ENCODE measurements at places on chromosomes 2 and 18. TPM values are rescaled to one million over a fixed set of nuclear protein-coding genes. Genes with fewer than 3 reads are reported as not detected.

GRCh38 chr18:43022874-43023273 is 92.6 kb downstream of the RIT2 start:
- no peak overlapping the region for H3K4me3 ChIP-seq
- no peaks in the 10 kb centered on the region for H3K4me1 ChIP-seq
- no peak for DNase-seq
- no peaks in the 10 kb centered on the region for H3K27me3 ChIP-seq

DNA sequence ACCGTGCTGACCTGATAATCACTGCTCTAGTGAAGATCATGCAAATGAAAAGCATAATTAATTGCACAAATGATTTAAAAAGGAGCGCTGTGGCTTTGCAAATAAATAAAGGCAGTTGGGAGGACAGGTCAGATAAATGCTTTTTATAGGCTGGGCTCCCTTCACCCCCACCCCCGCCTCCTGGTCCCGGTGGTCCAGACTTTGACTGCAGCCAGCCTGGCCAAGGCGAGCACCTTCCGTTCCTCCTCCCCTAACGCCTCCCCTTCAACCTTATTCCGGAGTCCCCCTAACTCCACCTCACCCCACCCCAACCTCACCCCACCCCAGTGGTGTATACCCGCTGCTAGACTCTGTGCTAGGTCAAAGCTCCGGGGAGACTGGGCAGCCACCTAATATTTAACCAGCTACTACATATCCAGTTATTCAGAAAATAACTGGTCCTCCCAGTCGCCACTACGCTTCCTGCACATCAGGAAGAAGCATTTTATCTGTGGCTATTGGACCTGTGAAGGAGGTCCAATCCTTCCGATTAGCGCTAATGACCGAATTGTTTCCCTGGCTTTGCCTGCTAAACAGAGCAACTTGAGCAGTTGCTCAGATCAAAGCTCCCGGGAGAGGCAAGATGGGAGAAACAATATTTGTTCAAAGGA is 3.7 kb upstream of the SP9 start:
- peaks cover 21% of the 10 kb centered on the region for H3K4me1 ChIP-seq
- H3K4me3 ChIP-seq: no peak overlapping the region
- H3K36me3 ChIP-seq: no peaks in the 10 kb centered on the region
- H3K27me3 ChIP-seq: peaks cover 7% of the 10 kb centered on the region
- no peak for DNase-seq

DNA sequence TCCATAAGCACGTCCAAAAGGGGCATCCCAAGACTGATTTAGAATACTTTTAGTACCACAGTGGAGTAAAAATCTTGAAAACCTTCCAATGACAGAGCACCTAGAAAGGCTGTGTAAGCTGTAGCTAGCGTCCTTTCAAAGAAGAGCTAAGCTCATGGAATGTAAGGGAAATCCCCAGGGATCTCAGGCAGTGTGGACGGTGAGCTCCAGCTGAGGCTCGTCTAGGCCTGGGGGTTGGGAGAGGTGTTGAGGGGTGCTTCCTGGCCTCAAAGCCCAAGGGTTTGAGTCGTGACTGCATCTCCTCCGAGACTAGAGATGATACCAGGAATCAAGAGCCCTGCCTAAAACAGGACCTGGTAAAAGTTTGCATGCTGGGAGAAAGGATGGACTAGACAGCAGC is 7.6 kb downstream of the CTIF start:
- H3K27me3 ChIP-seq: no peaks in the 10 kb centered on the region
- DNase-seq: no peak
- H3K36me3 ChIP-seq: no peaks in the 10 kb centered on the region

GRCh38 chr2:230828272-230828961 is 36.3 kb upstream of the ITM2C start:
- H3K27me3 ChIP-seq: no peaks in the 10 kb centered on the region
- peaks cover 4% of the 10 kb centered on the region for H3K4me1 ChIP-seq
- no peak overlapping the region for H3K27ac ChIP-seq
- H3K36me3 ChIP-seq: no peaks in the 10 kb centered on the region

DNA sequence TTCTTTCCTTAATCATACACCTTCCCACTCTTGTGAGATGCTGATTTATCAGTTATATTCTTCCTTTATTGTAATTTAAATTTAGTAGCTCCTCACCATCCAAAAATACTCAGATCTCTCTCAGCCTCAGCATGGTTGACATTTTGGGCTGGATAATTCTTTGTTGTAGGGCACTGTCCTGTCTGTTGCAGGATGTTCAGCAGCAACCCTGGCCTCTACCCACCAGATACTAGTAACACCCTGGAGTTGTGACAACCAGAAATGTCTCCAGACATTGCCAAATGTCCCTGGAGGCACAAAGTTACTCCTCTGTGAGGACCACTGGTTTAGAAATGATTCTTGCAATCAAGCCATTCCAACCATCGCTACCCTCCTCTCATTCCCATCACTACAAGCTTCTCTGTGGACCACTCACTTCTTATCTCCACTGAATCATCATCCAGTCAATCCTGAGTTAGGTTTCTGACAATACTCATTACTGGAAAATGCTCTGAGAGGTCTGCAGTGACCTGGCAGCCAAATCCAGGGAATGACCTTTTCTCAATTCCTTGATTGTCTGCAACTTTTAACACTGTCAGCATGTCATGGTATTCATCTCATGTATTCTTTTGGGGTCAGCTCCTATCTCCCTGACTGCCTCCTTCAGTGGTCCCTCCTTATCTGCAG is 43.3 kb downstream of the OSBPL6 start:
- H3K4me3 ChIP-seq: no peak overlapping the region
- H3K36me3 ChIP-seq: no peaks in the 10 kb centered on the region
- H3K27me3 ChIP-seq: no peaks in the 10 kb centered on the region
- no peak overlapping the region for H3K27ac ChIP-seq
- H3K4me1 ChIP-seq: peaks cover 5% of the 10 kb centered on the region
- DNase-seq: no peak

DNA sequence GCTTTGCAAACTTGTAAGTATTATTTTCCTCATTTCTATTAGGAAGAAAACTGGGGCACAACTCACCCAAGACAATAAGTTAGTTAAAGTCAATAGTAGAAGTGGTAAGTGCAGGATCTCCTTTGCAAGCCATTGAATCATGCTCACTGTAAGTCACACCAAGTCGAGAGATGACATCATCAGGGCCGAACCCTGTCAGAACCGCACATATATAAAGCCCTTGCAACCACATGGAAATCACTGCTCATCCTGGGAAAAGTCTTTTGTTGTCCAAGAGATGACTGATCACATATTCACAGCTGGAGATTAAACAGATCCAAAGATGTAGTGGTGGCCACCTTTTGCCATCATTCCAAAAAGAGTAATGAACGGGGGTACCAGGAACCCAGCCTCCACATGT is 484.8 kb upstream of the ID2 start:
- no peak for DNase-seq
- no peaks in the 10 kb centered on the region for H3K4me1 ChIP-seq
- H3K27me3 ChIP-seq: no peaks in the 10 kb centered on the region
- no peaks in the 10 kb centered on the region for H3K36me3 ChIP-seq

DNA sequence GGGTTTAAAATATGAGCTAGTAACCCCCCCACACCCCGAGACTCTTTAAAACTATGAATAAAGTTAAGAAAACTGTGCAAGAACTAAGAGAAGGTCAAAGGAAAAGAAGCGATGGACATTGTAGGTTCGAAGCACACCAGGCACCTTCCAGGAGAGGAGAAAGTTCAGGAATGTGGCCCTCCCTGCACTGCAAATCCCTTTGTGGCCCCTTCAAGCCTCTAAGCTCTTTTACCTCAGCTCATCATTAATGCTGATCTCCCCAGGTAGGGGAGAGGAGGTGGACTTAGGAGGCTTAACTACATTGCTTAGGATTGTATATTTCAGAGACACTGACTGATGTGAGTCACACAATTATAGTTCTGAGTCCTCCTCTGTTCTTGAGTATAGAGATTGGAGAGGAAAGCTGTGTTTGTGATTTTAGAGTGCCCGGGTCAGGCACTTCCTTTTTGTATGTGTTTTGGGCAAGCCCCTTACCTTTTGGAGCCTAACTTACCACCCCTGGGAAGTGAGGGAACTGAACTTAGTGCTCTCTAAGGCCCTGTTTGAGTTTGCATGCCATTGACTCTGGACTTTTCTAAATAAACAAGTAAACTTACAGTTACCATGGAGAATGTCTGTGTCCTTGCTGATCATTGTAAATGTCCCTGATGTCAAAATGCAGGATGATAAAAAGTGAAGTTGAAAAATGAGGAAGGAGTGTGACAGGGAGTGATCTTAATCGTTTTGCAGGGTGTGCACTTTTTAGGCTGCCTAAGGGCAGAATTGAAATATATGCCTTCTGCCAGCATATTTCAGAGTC is 140.8 kb upstream of the ZEB2 start:
- no peak for DNase-seq
- H3K4me3 ChIP-seq: no peak overlapping the region
- H3K36me3 ChIP-seq: no peaks in the 10 kb centered on the region
- H3K4me1 ChIP-seq: no peaks in the 10 kb centered on the region
- no peak overlapping the region for H3K27ac ChIP-seq

DNA sequence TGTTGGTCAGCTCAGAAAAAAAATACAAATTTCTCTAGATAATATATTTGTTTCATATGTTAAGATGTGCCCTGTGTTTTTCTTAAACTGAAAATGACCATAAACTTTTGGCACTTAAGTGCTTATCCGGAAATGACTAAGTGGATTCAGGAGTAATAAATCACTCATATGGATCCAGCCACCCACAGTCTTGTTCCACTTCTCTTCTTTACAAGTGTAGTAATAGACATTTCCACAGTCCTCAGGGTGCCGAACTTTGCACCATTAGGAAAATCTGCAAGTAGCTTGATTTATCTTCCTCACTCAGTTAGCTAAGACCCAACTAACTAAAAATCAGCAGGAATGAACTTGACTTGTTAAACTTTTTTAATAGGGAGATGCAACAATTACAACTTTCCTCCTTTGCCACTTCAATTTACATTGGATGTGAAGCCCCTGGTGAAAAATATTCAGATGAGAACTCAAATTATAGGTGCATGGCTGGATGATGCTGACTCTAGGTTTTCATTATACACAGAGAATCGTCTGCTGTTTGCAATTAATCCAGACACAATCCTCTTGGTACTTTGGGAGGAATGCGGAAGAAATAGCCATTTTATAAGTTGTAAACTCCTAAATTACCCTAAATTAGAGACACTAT is 322.5 kb downstream of the ARHGAP15 start:
- no peak overlapping the region for H3K4me3 ChIP-seq
- H3K27me3 ChIP-seq: no peaks in the 10 kb centered on the region
- H3K27ac ChIP-seq: no peak overlapping the region

GRCh38 chr2:157469726-157470125 is 25.8 kb upstream of the CYTIP start:
- no peaks in the 10 kb centered on the region for H3K4me1 ChIP-seq
- H3K4me3 ChIP-seq: no peak overlapping the region
- H3K36me3 ChIP-seq: no peaks in the 10 kb centered on the region
- H3K27ac ChIP-seq: no peak overlapping the region
- H3K27me3 ChIP-seq: no peaks in the 10 kb centered on the region
- DNase-seq: no peak

DNA sequence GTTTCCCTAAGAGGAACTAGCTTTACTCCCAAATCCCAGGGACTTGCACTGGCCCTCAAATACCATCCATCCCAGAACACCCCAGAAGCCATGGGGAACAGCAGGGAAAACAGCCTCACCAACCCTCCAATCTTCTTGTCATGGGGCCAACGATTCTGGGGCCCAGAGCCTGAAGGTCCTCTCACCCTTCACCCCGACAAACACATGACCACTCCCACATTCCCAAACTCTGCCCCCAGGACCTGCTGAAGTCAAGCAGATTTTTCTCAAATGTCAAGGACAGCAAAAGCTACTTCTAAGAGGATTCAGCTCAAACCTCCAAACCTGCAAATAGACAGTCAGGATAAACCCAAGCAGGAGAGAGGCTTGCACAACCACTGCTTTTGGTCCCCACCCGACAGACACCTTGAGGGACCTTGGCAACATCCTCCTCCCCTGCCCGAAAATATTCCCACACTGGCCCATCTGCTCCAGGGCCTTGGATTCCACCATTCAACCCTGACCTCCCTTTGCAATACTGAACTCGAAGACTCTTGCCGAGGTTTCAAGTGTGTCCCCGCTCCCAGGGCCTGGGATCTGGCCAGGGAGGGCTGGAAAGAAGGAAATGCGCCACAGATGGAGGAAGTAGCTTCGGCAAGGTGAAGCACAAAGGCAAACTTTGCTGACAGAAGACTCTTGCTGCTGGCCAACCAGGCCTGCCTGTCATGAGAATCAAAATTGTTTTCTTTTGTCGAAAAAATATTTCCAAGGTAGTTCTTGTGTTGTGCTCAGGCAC is 143.3 kb downstream of the ZFP36L2 start:
- H3K36me3 ChIP-seq: no peaks in the 10 kb centered on the region
- peaks cover 57% of the 10 kb centered on the region for H3K4me1 ChIP-seq
- H3K27ac ChIP-seq: peak overlapping the region; percentile 93
- no peaks in the 10 kb centered on the region for H3K27me3 ChIP-seq
- DNase-seq: peak; percentile 31
- no peak overlapping the region for H3K4me3 ChIP-seq

DNA sequence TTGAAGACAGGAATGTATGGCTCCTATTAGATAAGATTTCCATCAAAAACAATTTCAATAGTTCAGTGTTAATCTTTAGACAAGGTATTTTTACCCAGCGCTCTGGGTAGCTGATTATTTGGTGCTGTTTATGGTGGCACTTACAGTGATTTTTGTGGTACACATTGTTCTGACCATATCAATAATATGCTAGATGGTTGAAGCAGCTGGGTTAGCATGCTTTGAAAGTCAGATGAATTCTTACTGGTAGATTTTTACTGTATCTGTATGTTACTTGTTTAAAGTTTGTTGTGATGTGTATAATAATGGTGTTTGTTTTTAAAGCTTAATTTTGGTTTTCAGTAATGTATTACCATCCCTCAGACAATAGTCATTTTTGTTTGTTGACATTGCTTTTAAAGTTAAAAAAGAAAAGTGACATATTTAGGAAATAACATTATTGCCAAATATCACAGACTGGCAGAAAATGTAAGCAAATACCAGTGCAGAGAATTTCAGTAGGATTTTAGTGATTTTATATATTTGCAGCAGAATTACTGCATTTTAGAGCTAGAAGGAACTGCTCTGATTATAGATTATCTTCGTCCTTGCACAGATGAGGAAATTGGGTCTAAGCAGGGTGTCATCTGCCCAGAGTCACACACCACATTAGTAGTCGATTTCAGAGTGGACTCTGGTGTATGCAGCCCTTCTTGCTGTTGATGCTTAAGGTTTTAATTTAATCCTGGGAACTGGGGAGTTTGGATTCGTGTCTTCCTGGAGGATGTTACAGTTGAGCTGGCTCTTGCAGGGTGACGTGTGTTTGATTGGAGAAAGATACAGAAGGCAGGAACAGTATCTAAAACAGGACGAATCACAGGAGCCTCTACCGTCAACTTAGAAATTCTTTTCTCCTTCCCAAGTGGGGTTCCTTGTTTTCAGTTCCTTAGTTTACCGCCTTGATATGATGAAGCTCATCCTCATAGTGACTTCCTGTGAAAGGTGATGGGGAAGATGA is 6.6 kb downstream of the SOCS6 start:
- H3K4me1 ChIP-seq: peaks cover 11% of the 10 kb centered on the region
- no peaks in the 10 kb centered on the region for H3K27me3 ChIP-seq
- no peak overlapping the region for H3K4me3 ChIP-seq
- H3K27ac ChIP-seq: no peak overlapping the region

The ALLC gene
- polyA plus RNA-seq: 35.1 TPM

The CNTNAP5 gene
- 0.29 TPM for polyA plus RNA-seq

Data from testis (tissue), 5 donors.